ENCODE measurements at places on chromosomes 3 and 15. TPM values are rescaled to one million over a fixed set of nuclear protein-coding genes. Genes with fewer than 3 reads are reported as not detected.

The ACAN gene
- 2.2 TPM for polyA plus RNA-seq

The TMEM202 gene
- not detected for polyA plus RNA-seq

The LRRC34 gene
- polyA plus RNA-seq = 14.3 TPM

DNA sequence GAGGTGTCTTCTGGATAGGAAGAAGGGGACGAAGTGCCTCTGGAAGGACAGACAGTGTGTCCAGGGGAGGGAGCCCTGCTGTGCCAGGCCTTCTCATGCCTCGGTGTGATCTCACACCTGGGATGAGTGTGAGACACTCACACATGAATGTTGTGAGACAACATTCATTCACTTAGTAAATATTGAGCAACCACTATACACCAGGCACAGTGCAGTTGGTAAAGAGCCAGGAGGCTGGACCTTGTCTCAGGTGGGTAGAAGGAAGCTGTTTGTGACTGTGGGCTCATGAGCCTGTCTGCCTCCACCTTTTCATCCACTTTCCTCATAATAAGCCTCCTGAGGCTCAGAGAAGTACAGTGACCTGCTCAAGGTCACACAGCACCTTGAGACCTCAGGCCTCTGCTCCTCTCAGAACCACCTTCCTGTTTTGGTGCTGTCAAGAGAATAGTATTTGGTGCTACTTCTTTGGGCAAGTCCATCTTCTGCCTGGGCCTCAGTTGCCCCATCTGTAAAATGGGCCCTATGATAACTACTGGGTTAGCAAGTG, 20.9 kb downstream of the SLC6A6 start:
- DNase-seq = no peak

- no peak for DNase-seq
These were observed 37.8 kb upstream of the HCLS1 start for GRCh38 chr3:121698476-121698875.

- DNase-seq = no peak
These were observed 471.7 kb upstream of the MCTP2 start for GRCh38 chr15:93759629-93760028.

- no peak for DNase-seq
These were observed 6.3 kb downstream of the TM4SF1 start for GRCh38 chr3:149371001-149371722.

GRCh38 chr15:33547876-33548275, 237.1 kb downstream of the RYR3 start:
- DNase-seq = peak; percentile 29

GRCh38 chr3:174408310-174408709, 450.8 kb upstream of the NAALADL2 start:
- DNase-seq = no peak

GRCh38 chr15:67061811-67062368, 3.5 kb upstream of the SMAD3 start:
- no peak for DNase-seq
